Fibroblast of pulmonary artery (primary cell): ENCODE measurements at places on chromosomes 5 and 9.

GRCh38 chr5:171588046-171588445 is 168.6 kb downstream of the FGF18 start:
- no peak for DNase-seq

GRCh38 chr9:7976856-7977255 is 177.3 kb upstream of the DMAC1 start:
- no peak for DNase-seq

GRCh38 chr5:110032376-110032775 is 342.6 kb downstream of the MAN2A1 start:
- no peak for DNase-seq

DNA sequence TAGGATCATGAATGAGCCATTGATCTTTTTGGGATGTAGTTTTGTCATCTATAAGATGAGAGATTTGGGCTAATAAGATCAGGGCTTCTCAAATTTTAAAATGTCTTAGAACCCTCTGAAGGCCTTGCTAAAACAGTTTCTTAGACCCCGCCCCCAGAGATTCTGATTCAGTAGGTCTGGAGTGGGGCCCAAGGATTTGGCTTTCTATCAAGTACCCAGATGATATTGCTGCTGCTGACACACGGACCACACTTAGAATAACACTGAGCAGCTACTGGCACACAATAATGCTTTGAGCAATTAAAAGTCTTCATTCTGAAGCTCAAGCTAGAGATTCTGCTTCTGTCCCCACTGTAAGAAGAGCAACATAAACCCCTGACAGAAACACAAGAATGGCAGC is 216.7 kb downstream of the SMARCA2 start:
- peak; percentile 73 for DNase-seq

- no peak for DNase-seq
Measured at GRCh38 chr9:34085581-34086500, 37.2 kb upstream of the UBAP2 start.

- no peak for DNase-seq
Measured at GRCh38 chr9:36967997-36968396, 66.1 kb downstream of the PAX5 start.

- peak; percentile 73 for DNase-seq
Measured at GRCh38 chr9:120985819-120986222, 59.2 kb upstream of the TRAF1 start.

DNA sequence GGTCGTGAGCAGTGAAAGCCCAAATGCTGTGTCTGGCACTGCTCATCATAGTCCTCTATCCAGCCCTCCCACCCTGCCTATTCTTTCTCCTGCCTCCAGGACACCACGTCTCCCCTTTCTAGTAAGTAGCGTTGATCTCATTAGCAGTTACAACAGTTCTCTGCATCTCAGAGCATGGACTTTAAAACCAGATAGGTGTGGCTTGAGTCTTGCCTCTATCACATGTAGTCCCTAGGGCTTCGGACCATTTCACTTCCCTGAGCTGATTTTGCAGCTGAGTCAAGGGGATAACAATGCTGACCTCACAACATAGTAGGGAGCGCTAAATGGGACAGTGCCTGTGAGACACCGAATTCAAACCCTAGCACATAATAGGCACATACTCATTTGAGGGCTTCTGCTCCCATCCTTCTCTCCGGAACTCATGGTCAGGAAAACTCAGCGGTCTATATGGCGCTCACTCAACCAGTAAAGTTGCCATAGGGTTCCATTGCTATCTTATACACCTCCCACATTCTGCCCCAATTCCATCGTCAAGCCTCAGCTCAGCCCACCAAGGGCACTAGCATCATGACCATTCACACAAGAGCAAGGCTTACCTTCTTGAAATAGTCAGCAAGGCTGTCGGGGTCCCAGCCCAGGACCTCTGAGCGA is 515 bp downstream of the LCP2 start:
- DNase-seq = no peak

- DNase-seq = peak; percentile 80
Measured at GRCh38 chr5:132386644-132387286, 17.3 kb downstream of the SLC22A5 start.

DNA sequence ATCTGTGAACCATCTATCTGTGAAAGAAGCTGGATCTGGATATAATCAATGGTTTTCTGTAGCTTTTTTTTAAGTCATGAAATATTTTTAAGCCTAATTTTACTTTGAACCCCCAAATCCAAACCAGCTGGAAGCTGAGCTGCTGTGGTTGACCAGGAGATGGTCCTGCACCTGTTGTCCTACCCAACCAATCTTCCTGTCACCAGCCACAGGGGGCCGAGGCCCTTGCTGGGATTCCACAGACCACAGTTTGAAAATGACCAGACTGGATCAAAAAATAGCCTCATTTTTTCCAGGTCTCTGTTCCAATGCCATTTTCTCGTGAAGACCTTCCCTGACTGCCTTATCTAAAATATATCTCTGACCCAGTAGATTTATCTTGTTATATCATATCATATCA is 200.6 kb downstream of the SGCD start:
- no peak for DNase-seq

DNA sequence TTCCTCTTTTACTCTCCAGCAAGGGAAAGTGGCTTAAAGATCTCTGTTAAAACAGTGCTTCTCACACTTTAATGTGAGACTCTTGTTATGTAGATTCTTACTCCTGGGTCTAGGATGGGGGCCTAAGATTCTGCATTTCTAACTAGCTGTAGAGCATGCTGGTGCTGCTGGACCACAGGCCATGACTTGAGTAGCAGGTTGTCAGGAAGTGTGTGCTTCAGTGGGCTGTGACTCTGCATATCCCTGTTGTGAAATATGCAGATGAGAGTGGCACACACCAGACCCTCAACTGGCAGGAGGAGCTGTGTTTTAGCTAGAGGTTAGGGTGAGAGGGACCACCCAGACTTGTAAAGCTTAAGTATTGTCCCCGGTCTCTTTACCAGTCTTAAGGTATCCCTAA is 191.1 kb upstream of the DMRT1 start:
- peak; percentile 10 for DNase-seq

GRCh38 chr5:93805616-93806379 is 64.4 kb upstream of the POU5F2 start:
- no peak for DNase-seq

DNA sequence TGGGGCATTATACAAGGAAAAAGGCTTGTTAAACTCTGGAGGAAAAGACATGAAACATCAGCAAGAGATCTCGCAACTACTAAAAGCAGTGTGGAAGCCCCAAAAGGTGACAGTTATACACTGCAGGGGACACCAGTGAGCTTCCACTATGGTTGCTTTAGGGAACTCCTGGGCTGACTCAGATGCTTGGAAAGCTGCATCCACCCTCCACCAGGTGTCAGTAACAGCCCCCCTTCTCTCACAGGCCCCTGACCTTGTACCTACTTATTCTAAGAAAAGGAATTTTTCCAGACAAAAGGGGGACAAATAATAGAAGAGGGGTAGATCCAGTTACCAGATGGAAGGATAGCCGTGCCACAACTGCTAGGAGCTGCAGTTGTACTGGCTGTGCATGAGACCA is 154.4 kb upstream of the COX7C start:
- no peak for DNase-seq

DNA sequence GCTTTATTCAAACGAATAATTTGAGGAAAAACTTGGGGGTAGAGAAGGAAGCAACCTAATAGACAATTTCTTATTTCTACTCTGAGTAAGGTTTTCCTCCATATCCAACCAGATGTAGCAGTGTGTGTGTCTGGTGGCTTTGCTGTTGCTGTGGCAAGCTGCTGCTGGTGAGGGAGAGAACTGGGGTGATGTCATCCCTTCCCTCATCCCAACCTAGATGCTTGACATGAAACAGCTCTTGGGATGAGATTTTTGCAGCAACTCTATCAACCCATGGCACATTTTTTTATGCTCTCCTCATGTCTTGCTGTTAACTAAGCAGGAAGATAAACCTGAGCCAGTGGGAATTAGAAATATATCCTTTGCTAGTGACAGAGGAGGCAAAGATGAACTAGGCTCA is 135.8 kb downstream of the PCSK1 start:
- DNase-seq = peak; percentile 75

GRCh38 chr5:137231540-137231939 is 267.6 kb downstream of the SPOCK1 start:
- DNase-seq = peak; percentile 39

GRCh38 chr9:8071445-8071798 is 271.8 kb upstream of the DMAC1 start:
- DNase-seq = no peak

- DNase-seq = no peak
Measured at GRCh38 chr9:92627651-92628050, 42.3 kb downstream of the IPPK start.

GRCh38 chr9:6215562-6215961 is at the start of gene IL33:
IL33 (plus strand) TSS chr9:6215807; CDS start chr9:6241695, 25,888 bp downstream.
- peak; percentile 93 for DNase-seq

- DNase-seq = peak; percentile 54
Measured at GRCh38 chr9:109906766-109907382, 126.9 kb downstream of the PALM2AKAP2 start.

DNA sequence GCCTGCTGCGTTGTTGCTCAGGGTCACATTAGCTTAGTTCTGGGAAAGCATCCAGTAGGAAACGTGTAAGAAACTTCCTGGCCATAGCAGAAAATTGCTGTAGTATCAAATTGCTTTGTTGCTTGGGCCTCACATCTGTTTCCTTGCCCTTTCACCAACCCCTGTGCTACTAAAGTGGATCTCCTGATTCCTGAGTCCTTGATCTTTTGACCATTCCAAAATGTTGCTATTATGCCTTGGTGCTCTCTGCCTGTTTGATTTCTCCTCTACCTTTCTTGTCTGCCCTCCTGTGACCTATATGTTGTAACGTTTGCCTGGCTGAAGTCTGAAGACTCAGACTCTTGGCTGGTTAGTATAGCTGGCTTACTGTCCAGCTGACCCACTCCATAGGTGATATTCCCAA is 350.5 kb downstream of the ADGRV1 start:
- peak; percentile 64 for DNase-seq

DNA sequence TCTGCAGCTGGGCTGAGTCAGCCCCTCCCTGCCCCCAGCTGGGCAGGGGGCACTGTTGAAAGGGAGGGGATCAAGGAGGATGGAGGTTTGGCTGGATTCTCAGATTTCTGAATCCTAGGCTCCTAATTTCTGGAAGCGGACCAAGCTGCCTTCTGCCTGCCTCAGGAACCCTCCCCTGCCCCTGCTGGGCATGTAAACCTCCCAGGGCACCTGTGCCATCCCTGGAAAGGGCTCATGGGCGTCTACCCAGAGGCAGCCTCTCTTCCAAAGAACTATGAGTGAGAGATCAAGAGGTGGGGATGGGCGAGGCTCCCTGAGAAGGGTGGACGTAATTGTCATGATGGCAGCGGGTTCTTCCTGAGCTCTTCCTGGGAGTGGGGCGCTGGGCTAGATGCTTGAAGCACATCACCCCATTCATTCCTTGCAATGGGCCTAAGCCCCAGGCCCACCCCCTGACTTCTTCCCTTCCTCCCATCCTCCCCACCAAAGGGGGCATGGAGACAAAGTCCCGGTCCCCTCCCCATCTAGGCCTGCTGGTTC is 21.6 kb downstream of the CSF1R start:
- DNase-seq = no peak

DNA sequence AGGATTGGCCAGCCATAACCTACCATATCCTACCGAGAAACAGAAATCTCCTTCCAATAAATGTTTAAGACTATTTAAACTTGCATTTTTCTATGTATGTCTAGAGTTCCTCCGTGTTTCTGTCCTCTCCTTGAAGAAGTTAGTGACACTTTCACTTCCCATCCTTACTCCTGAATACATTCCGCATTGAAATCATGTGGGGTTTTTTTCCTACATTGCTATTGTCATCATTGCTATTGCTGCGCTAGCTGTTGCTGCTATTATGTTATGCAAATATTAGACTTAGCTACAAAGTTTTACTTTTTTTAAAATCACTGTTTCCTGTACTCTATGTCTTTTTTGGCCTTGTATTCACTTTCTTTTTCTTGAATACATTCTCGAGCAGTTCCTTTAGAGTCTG is 83.3 kb upstream of the NEK6 start:
- no peak for DNase-seq

DNA sequence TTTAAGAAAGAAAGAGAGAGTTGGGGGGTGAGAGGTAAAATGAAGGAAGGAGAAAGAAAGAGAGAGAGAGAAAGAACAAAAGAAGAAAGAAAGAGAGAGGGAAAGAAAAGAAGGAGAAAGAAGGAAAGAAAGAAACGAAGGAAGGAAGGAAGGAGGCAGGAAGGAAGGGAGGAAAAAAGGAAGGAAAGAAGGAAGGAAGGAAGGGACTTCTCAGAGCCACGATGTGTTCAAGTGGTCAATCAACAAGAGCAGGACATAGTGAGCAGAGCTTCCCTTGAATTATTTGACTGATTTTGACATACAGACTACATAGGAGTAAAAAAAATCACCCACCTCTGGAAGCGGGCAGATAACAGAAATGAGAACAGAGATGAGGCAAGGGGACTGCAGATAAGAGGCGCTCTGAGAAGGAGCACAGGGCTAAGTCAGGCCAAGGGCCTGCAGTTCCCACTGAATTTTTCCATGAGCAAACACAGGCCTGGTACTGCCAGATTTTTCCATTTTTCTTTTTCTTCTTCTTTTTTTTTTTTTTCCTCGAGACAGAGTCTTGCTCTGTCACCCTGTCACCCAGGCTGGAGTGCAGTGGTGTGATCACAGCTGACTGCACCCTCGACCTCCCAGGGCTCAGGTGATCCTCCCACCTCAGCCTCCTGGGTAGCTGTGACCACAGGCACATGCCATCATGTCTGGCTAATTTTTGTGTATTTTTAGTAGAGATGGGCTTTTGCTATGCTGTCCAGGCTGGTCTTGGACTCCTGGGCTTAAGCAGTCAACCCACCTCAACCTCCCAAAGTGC is 77.7 kb upstream of the IL17B start:
- DNase-seq = peak; percentile 43
